ENCODE measurements at places on chromosomes 2 and 18.

DNA sequence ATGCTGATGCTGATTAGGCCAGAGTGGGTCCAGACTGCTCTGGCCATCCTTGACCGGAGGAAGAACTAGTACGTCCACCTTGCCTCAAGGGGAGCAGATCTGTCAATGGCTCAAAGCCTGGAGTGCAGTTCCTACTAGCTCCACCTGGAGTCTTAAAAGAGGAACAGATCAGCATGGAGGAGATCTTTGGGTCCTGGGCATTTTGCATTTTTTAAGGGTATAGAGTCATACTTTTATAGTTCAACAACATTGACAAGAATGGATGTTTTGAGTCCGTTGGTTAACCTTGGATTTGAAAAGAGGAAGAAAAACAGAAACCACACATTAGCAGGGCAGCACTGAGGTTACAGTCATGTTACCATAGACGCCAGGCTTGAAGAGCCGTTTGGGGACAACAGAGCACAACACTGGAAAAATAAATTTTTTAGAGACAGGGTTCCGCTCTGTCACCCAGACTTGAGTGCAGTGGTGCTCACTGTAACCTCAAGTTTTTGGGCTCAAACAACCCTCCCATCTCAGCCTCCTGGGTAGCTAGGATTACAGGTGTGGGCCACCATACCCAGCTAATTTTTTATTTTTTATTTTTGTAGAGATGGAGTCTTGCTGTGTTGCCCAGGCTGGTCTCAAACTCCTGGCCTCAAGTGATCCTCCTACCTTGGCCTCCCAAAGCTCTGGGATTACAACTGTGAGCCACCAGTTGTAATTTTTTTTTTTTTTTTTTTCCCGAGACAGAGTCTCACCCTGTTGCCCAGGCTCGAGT lies 78.5 kb downstream of the PRKCE start:
- peak; percentile 75 for DNase-seq

DNA sequence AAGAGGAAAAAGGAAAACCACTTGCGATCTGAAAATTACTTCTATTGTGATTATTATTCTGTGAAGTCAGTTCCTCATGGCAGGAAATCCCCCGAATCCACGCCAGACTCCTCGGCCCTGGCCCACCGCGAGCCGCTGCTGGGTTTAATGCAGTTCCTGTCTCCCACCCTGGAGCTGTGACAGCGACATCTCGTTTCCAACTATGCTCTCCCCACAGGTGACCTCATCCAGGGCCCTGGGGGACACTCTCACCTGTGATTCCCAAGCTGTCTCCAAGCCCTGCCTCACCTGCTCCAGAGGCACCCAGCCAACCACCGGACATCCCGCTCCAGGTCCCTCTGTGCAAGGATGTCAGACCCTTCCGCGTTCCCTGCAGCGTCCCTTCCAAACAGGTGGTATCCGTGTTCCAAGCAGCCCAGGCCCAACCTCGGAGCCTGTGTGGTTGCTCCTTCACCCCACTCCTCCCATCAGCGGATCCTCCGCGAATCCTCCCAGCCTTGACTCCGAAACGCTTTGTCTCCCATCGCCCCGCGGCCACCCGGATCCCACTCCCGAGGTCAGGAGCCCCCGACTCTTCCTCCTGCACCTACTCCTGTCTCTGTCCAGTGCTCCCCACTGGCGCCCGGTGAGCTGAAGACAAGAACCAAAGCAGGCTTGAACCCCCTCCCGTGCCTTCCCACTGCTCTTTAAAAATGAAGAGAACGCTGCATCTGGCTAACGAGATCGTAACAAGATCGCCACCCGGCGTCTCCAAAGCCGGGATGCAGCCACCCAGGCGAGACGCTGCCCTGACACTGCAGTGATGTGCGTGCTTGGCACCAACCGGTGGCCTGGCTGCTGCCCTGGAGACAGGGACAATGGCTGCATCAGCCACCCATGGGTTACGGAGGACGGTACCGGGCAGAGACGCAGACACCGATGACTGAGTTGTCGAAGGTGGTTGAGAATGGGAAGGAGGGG lies 96.5 kb downstream of the NDUFA10 start:
- no peak for DNase-seq

DNA sequence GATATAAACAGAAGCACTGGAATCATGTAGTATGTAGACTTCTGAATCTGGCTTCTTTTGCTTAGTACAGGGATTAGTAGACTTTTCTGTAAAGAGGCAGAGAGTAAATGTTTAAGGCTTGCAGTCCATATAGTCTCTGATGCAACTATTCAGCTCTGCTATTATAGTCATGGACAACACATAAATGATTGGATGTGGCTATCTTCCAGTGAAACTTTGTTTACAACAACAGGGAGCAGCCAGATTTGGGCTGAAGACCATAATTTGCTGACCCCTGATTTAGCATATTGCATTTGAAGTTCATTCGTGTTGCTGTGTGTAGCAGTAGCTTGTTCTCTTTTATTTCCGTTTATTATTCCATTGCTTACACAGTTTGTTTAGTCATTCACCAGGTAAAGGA lies 55.0 kb downstream of the GPD2 start:
- no peak for DNase-seq

DNA sequence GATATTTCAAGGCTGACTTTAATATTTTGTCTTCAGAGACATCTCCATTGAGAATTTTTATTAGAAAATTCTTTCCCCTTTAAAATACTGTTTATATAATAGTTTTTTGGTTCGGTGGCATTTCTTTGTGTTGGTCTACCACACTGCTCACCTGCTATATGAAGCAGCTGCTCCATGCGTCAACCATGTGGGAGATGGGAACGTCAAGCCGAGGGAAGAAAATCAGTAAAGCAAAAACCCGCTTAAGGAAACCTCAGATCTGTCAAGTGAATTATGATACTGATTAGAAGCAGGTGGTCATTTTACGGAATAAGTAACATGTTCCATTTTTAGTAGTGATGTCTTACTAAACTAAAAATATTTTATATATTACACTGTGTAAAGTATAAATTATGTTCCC lies 5.6 kb upstream of the TMEM17 start:
- DNase-seq, result no peak

DNA sequence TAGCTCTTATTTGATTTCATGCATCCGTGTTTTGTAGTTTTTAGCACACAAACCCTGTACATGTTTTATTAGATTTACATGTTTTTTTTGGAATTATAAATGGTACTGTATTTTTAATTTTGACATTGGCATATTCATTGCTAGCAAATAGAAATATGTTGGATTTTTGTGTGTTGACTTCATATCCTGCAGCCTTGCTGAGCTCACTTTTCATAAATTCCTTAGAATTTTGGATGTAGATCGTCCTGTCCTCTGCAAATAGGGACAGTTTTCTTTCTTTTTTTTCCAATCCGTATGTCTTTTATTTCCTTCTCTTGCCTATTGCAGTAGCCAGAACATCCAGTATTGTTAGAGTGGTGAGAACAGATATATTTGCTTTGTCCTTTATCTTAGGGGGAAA lies 46.7 kb upstream of the GPR17 start:
- DNase-seq, result no peak

GRCh38 chr2:156199588-156199987 lies 132.9 kb downstream of the NR4A2 start:
- DNase-seq, result no peak

- DNase-seq, result no peak
Measured at GRCh38 chr2:26541401-26542193, 63.7 kb upstream of the OTOF start.

DNA sequence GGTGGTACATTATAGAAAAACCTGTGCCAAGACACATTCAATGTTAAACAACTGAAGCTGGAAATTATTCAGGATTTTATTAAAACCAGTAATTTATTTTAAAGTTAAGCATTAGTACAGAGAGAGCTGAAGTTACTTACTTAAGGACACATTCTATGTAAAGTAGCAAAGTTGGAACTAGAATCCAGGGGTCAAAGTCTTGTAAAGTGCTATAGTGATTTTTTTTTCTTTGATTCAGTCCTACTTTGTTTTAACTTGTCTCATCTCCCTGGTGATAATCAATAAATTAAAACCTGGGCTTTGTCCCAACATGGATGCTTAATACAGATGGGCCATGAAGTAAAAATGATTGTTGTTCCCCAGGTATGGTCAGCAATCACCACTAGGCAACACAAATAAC lies 1271.8 kb upstream of the CHAC2 start:
- no peak for DNase-seq

DNA sequence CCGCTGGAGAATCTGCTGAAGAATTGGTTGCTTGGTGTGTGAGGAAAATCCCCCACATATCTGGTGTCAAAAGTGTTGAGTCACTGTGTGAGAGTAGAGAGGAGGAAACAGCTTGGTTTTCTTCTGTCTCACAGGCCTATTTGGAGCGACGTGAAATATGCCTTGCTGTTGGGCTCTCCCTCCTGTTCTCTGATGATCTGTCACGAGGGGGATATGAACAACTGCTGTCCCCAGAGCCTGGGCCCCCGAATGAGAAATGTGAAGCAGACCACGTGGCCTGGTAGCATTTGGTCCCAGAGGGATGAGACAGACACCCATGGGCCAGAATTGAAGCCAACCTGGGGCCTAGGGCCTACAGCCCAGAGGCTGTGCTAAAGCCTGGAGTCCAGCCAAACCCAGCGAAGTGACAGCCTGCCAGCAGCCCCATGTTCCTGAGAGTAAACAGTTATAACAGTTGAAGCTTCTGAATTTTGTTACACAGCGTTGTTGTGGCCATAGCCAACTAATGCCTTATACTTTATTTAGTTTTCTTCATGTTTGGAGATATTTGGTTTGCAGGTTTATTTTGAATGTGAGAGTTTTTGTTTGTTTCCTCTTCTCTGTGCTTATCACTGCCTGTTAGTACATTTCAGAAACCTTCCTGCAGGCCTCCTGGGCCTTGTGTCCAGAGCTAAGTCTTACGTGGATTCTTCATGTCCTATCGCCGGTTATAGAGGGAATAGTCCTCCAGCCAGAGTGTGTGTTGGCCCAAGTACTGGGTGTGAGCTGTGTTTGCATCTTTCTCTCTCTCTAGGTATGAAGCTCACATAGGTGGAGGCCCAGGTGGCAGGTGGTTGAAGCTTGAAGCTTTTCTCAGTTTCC lies 18.7 kb upstream of the COLEC12 start:
- DNase-seq, result peak; percentile 27

GRCh38 chr2:191222507-191222906 lies 22.7 kb upstream of the MYO1B start:
- DNase-seq, result no peak

GRCh38 chr2:133444465-133444864 lies 123.8 kb downstream of the NCKAP5 start:
- no peak for DNase-seq

DNA sequence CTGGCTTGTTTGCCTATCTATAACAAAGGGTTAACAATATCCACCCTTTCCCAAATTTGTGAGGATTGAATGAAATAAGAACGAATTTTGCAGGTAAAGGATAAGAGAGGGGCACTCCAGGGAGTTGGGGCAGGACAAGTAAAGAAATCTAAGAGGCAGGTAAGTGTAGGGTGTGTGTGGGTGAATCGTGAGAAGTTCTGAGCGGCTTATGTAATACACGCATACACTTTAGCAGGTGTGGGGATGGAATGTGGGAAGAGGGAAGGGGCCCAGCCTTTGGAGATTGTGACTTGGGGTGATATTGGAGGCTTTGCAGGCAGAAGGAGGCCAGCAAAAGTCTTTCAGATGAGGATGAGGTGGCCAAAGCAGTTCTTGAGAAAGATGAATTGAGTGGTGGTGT lies 83.2 kb upstream of the AQP4 start:
- no peak for DNase-seq

GRCh38 chr2:181253438-181253837 lies 203.7 kb upstream of the ITGA4 start:
- no peak for DNase-seq

- DNase-seq, result no peak
Measured at GRCh38 chr18:39340418-39340817, 1774.8 kb upstream of the CELF4 start.

DNA sequence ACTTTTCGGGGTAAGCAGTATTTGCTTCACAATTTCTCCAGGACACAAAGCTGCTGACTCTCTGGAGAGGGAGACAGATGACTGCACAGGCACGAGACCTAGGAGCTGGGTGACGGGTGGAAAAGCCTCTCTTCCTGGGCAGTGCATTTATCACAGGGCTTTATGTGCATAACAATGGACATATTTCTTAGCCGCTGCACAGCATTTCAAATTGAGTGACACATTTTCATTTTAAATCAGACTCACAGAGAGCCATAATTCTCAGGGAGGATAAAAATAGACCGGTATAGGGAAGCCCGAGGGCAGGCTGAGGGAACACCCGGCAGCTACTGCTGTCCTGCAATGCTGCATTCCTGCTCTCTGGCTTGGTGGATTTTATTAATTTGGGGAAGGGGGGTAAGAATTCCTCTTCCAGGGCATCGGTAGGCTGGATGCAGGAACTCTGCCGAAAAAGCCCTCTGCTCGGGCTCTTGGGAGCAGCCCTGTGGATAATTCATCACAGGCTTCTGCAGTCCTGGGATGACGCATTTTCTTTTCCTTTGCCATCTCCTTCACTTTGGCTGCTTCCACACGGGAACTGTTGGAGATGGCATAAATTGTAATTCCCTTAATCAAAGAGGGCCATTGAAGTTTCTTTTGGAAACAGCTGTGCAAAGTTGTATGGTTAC lies 108.1 kb upstream of the ACAA2 start:
- no peak for DNase-seq

- no peak for DNase-seq
Measured at GRCh38 chr2:70417011-70417410, 115.1 kb upstream of the FAM136A start.
